ENCODE measurements at places on chromosomes 5 and 9.

DNA sequence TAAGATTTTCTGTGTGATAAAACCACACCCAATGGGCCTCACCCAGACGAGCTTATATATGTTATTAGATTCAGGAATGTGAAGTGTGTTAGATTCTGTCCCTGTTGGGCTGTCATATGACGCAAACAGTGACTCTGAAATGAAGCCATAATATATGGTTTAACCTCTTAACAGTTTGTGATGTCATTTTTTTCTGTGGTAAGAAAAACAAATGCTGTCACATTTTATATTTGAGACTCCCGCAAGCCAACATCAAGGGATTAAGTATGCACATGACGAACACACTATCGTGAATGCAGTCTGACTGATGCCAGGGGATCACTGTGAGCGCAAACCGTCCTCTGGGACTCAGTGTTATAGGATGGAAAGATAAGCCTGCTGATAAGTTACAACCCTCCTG, 321.7 kb downstream of the SH3GL2 start:
- no peak for DNase-seq

- no peak for DNase-seq
Observed at GRCh38 chr5:40831346-40832210, 3.4 kb downstream of the RPL37 start.

- DNase-seq = no peak
Observed at GRCh38 chr5:17620627-17621026, 10.4 kb downstream of the TAF11L12 start.

DNA sequence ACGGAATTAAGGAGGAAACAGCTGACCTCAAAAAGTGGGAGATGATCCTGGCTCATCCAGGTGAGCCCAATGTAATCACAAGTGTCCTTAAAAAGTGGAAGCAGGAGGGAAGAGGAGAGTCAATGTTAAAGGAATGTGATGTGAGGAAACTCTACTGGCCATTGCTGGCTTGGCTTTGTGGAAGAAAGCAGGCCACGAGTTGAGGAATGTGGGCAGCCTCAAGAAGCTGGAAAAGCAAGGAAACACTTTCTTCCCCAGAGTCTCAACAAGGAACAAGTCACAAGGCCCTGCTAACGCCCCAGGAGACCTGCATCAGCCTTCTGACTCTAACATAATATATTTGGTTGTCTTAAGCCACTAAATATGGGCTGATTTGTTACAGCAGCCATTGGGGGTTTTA, 252.8 kb downstream of the PSAT1 start:
- DNase-seq = no peak

- no peak for DNase-seq
Observed at GRCh38 chr9:37575001-37575400, 1.2 kb downstream of the FBXO10 start.
